ENCODE measurements at places on chromosomes 5 and 9.

DNA sequence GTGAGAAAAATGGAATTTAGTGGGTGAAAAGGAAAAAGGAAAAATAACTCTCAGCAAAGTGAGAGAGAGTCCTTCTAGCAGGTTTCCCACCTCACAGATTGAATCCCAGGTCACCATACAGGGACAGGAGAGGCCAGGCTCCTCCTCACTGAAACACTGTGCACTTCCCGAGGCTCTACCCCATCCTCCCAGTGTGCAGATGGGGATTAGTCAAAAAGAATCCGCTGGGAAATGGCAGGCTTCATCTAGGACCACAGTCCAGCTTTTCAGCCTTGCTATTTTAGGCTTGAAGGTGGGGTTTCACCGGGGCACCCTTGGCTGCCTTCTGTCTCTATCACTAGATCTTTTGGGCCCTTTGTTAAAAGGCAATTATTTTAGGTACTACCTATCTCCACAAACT is 47.8 kb downstream of the YIPF5 start:
- DNase-seq: no peak

DNA sequence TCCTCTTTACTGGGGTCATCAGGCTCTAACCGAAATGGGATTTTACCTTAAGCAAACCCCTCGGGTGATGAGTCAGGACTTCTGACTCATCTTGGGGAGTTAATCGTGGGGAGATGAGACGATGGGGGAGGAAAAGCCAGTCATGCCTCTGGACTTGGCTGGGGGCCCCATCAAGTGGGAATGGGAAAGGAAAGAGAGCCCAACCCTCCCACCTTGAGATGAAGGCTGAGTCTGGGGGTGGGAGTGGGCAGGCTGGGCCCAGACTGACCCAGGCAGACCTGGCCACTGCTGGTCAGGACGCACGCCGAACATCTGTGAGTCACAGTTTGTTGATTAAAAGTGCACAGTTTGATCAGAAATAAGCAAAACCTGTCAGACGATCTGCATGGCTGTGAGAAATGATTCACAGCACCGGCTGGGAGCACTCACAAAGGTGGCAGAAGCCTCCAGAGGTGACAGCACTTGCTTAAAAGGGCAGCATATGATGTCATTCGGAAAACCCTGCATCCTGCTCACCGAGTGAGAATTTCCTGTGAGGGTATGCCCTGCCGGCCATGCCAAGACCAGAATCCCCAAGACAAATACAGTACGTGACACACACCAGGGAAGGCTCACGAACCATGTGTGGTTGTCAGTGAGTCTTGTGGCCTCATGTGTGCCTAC is 50.0 kb upstream of the SLC25A51 start:
- no peak for DNase-seq

DNA sequence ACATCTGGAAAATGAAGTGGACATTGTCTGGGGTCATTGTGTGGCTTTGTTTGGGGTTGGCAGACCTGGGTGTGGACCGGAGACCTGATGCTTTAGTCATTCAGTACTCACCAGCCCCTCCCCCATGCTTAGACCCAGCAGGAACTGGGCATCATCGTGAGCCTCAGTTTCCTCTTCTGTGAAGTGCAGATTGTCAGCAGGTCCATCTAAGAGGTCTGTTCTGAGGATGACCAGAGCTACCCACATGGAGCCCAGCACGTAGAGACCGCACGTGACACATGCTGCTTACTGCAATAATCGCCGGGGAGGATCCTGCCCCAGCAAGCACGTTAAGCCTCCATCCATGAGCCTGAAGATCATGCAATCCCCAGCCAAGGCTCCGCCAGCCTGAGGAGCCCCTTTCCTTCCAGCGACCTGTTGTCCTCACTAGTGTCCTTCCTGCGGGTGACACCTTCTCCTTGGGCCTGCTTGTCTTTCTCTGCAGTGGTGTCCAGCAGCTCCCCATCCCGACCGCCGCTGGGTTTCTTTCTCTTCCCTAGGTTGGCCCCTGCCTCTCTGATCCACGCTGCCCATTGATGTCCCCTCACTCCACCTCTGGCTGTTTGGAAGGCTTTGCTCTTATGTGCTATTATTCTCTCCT is 26.7 kb upstream of the IRX4 start:
- DNase-seq: no peak

DNA sequence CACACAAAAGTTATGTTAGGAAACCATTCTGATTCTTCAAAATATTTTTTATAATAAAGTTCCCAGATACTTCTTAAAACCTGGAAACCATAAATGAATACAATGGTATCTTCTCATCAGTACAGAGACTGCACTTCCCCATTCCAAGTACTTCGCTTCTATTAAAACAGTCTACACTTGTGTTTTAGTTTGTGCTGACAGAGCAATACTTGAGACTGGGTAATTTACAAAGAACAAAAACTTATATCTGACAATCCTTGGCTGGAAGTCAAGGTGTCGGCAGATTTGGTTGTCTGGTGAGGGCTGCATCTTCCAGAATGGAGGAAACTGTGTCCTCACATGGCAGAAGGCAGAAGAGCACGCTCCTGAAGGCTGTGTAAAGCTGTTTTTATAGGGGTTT is 70.1 kb downstream of the RFX3 start:
- no peak for DNase-seq

DNA sequence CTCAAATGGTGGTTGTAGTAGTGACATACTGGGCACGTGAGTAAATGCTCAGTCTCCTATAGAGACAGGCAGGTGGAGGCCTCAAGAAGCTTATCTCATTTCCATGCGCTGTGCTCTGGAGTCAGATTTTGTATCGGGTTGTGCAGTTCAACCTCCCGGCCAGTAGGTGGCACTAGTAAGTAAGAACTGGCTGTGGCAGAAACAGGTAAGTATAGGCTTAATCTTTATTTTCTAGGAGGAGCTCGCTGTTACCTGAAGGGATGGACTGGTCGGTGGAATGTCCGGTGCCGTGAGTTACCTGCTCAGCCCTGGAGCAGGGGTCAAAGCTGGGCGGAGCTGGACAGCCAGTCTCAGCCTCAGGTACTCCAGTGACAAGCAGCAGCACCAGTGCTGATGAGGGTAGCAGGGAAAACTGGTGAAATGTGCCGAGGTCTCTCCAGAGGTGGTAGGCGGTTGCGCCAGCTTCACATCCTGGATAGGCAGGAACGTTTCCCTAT is 880.1 kb upstream of the SEMA6A start:
- peak; percentile 13 for DNase-seq

DNA sequence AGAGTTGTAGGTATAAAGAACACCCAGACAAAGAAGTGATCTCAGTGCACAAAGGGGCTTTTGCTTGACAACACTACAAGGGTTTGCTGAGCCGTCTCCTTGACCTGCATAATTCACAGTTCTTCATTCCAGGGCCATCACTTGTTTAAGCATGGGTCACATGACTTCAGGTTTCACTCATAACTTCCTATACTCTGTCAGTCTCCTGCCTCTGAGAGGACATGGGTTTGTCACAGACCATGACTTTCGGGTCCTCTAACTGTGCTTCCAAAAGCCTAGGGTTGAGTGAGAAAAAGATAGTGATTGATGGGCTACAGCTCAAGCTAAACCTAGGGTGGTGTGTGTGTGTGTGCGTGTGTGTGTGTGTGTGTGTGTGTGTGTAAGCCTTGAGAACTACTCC is 166.4 kb downstream of the CDH6 start:
- DNase-seq: no peak

GRCh38 chr5:177140312-177140711 is 6.7 kb downstream of the NSD1 start:
- no peak for DNase-seq

DNA sequence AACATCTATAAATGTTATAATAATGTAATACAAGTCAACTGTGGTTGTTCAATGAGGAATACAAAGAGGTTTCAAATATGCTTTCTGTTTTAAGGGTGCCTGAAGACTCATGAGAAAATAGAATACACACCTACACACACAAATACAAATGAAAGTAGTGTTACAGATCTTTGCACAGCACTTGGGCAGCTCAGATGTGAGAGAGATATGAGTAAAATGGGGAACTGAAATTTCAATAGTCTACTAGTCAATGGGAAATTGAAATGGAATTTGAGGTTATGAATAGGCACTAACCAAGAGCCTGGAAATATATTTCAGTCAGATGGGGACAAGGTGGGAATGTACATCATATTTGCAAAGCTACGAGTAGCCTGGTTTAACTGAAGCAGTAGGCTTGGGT is 96.6 kb downstream of the ISL1 start:
- no peak for DNase-seq

DNA sequence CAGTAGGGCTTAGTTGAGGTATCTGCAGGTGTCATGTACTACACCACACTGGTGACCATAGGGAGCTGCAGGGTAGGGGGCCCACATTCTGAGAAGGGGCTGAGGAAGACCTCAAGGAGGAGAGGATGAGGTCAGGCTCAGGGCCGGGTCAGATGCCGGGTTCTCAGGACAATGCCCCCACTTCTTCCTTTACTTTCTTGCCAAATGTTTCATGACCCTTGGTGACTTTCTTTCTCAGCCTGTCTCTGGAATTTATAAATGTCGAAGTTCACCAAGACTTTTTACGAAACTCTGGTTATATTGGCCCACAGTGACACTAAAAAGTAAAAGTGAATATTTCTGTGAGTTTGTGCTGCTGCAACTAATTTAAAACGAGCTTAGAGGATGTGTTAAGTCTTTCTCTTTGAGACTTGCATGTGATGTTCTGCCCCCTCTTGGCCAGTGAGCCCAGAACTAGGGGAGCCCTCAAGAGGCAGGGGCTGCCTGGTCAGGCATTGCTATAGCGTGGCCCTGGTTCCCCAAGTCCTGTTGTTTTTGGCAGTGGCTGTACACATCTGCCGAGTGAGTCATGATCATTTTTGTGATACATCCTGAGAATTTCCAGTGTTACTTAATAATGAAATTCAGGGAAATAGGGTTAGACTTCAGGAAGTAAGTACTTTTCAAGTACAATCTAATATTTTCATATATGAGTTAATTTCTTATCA is 11.2 kb downstream of the ACO1 start:
- DNase-seq: no peak

DNA sequence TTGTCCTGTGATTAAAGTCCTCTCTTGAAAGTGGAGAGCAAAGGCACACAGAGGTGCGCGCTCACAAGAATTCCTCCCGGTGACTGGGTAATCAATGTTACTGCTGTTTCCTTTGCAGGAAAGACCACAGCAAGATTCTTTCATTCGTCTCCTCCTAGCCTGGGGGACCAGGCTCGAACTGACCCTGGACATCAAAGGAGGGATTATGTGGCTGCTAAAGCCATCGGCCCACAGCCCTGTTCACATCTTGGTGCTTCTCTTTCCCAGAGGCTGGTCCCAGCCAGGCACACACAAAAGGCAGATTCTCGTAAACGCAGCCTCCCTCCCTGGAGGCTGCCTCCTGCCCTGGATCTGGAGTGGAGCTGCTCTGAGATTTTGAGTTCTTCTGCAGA is 230.9 kb downstream of the FANCC start:
- DNase-seq: no peak

DNA sequence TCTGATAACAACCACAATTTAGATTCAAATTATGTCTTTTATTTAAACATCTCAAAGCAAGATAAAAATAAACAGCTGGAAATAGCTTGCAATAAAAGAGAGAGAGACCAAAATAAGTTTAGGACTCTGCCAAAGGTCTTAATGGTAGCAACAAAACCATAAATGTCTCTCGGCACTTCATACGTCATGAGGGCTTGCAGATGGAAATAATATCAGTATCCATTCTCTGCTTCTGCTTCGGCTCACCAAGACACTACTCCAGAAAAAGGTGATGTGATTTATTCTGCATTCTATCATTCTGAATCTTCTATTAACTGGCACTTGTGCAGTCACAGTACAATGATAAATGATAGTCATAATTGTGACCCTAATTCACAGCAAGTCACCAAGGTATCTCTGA is 56.1 kb downstream of the EBF1 start:
- no peak for DNase-seq

GRCh38 chr9:89743573-89744254 is 138.9 kb downstream of the GADD45G start:
- no peak for DNase-seq

GRCh38 chr9:136292591-136293448 is 11.1 kb downstream of the CCDC187 start:
- no peak for DNase-seq

DNA sequence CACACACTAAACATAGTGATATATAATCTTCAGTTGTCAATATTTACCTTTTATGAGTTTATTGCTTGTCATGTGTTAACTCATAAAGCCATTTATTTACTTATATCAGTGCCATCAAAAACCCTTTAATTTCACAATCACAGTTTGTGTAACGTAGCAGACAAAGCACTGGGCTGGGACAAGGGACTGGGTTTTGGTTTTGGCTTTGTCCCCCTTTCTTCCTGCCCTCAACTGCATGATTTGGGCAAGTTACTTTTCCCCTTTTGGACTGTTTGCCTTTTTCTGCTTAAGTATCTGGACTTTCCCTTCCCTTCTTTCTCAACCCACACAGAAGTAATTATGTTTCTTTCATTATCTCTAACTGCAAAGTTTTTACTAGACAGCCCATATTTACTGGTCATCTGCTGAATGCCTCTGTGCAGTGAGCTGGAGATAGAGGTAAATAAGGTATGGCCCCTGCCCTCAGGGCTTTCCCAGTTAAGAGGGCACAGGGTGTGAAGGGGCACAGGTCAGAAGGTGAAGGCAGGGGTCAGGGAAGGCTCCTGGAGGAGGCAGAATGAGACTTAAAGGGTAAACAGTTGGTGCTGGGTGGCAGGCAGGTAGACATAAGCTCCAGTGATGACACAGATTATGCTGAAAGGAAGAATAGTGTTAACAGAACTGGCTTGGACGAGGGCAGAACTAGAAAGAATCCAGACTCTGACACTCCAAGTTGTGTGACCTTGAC is 14.8 kb upstream of the NR3C1 start:
- DNase-seq: no peak

GRCh38 chr9:135512241-135512603 is 9.0 kb upstream of the LCN1 start:
- no peak for DNase-seq

DNA sequence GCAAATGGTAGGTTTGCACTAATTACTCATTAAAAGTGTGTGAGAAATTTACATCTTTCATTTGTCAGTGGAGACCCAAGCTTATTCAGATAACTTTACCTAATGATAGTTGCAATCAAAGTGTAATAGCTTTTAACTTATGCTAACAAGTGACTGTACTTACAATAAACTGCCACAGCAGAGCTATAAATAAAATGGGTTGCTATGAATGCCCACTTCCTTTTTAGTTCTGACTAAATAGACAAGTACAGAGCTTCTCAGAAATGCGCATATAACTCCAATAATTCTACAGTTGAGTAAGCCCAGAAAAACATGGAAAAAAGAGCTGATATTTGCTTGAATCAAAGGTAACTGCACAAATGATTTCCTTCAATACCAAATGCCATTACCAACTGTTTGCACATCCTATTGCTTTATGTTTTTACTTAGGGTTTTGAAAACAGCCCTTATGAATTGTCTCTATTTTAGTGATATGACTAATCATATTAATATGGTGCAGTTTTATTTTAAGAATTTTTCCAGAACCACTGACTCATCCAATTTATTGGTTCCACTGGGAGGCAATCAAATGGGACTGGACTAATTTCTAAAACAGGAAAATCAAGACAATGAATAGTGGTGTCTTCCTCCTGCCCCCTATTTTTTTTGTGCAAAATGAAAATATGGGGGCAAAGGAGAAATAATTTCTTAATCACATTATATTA is 84.1 kb downstream of the PPP2R2B start:
- DNase-seq: no peak

- no peak for DNase-seq
Observed at GRCh38 chr5:9283473-9283872, 262.4 kb downstream of the SEMA5A start.

GRCh38 chr9:28014212-28014611 is 440.9 kb upstream of the C9orf72 start:
- peak; percentile 99 for DNase-seq

All from NCI-H1105 treated with DMSO at 0.1 percent for 48 hours (cell line).